ENCODE measurements at places on chromosomes 3 and 15.

DNA sequence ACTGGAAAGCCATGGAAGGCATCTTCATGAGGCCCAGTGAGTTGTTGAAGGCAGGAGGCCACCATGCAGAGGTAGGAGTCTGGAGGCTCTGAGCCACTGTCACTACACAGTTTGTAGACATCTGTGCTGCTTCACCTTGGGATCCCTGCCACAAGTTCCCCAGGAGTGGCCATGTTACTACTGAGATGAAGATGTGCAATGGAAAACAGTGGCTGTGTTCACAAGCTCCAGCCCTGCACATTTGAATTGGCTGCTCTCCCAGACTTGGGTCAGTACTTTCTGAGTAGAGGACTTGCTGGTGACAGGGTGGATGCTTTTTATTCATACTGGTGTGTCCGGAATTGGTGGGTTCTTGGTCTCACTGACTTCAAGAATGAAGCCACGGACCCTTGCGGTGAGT is 86.9 kb upstream of the C15orf39 start:
- no peak for DNase-seq

DNA sequence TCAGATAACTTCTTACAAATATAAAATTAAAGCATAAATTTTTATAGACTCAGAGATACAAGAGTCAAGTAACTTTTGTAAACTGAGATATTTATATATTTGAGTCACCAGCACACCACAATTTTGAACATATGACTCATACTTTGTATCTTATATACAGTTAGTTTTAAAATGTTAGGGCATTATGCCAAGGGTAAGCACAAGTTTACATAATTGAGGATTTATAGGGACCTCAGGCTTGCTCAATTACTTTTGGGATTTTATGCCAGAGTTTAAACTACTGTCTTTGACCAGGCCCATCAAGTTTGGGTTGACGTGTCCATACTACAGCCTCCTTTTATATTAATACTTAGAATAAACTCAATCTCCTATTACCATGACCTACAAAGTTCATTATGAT is 7.4 kb upstream of the FGF7 start:
- DNase-seq, result no peak

GRCh38 chr15:66401130-66402021 is 14.7 kb downstream of the MAP2K1 start:
- DNase-seq, result no peak

DNA sequence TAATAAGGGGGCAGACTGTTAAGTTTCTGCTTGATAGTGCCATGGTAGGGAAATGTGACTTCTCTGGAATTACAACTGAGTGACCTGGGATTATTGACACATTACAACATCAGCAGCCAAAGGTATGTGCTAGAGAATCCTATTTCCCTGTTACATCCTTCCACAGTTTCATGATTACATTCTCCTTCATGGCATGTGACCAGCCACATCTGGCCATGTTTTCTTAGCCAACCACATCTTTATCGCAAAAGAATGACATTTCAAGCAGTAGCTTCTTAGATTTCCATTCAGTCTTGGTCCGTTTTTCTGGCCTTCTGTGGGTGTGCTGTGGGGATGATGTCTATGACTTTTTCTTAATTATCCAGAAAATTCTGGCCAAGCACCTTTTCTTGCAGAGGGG is 45.4 kb upstream of the CTDSPL start:
- DNase-seq, result no peak

DNA sequence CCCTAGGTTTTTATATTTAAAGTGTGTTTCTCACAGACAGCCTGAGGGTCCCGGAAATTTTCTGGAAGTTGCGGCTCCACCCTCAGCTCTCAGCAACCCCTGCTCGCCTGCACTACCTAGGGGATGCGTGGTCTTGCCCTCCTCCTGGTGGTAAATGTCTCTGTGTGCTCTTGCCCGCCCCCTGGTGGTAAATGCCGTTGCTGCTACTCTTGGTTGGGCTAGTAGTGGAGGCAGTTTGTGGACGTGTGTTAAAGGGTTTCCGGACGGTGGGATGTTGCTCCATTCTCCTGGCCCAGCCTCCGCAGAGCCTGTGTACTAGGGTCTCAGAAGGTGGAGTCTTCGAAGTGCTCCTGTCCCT is 27.4 kb downstream of the STOML1 start:
- peak; percentile 95 for DNase-seq

- DNase-seq, result no peak
These were observed 10.3 kb downstream of the ATG7 start for GRCh38 chr3:11282250-11283138.

GRCh38 chr3:32934150-32934742 is 17.2 kb upstream of the CCR4 start:
- DNase-seq, result no peak

DNA sequence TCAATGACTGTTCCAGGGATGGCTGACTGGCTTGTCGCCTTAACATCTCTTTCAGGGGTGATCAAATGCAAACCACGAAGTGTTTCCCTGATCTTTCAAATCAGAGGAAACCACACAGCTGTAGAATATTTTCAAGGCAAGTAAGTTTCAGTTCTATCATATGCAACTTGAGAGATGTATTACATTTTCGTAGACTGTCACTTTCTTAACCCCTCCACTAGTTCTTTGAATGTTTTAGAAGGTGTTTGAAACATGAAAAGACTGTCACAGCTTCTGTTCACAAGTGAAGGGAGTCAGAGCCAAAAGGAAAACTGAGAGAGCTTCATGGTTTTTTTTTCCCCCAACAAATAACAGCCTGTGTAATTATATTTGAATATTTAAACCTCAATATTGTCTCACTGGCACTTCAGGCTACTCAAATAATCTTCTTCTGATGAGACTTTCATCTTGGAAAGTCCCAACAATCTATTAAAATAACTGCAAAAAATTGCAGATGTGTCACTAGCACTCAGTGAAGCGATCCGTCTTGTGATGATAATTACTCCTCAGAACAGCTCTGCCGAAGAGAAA is 25.9 kb upstream of the CAPN7 start:
- DNase-seq, result no peak

DNA sequence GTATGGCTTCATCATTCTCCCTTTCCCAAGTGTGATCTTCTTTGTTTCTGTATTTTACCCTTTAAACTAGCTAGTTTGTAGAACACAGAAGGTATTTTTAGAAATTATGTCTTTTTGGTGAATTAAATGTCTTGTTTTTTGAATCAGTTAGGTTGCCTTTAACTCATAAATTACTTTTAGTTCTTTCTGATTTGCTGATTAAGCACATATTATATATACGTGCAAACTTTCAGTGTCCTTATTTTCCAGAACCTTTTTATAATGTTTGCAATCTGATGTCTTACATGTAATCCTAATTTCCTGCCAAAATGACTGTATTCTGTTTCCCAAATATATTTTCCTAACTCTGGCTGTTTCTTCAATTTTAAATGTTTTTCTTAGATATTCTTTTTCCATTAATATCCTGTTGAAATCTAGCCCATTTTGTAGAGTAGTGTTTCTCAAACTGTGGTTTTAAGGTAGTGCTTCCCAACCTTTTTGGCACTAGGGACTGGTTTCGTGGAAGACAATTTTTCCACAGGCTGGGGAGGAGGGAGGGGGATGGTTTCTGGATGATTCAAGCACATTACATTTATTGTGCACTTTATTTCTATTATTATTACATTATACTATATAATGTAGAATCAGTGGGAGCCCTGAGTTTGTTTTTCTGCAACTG is 51.8 kb downstream of the CHD2 start:
- DNase-seq, result no peak

GRCh38 chr3:71987089-71987735 is 202.3 kb upstream of the PROK2 start:
- DNase-seq, result no peak

DNA sequence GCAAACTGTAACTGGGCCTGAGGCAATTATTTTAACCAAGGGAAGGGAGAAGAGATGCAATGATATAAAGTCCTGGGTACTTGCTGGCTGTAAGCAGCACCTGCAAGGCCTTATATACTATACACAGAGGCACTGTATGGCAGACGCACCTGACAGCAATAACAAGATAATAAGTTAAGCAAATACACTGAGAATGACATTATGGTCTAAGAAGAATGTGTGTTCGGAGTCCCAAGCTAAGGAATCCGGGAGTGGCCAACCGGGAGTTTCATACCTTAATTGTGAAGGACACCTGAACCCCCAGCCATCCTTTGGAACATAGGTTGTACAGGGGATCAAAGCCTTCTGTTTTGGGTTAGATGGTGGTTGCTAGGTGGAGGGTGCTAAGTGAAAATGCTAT is 13.7 kb downstream of the FAM240A start:
- no peak for DNase-seq

DNA sequence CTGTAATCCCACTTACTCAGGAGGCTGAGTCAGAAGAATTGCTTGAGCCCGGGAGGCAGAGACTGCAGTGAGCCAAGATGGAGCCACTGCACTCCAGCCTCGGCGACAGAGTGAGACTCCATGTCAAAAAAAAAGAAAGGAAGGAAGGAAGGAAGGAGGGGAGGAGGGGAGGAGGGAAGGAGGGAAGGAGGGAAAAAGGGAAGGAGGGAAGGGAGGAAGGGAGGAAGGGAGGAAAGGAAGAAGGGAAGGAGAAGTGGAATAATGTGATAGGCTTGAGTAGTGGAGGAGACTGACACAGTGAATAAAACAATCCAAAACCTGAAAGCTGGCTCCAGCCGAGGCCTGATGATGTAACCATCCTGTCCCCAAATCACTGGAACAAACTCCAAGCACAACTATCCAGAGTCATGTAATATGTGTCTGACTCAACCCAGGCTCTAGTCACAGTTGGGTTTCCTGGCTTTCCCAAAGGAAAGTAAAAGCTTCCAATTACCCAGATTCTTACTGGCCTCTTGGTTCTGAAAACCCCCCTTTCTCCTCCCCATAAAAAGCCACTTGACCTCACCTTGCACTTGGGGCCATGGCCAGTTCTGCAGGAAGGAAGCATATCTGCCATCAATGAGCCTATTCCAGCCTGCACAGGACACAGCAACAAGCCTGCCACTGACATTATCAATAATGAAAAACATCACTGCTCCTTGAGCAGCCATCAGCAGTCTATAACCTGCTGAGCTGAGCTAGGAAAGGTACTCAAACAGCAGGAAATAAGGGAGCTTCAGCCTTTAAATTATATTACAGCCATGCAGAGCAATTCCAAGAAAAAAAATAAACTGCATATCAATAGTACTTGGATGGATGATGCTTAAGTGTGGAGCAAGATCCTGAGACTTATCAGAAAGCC is 48.3 kb downstream of the MB21D2 start:
- DNase-seq, result no peak

GRCh38 chr15:63190769-63191649 is 1.6 kb downstream of the RAB8B start:
- no peak for DNase-seq

- DNase-seq, result no peak
These were observed 114.3 kb downstream of the FAM43A start for GRCh38 chr3:194800002-194800401.

DNA sequence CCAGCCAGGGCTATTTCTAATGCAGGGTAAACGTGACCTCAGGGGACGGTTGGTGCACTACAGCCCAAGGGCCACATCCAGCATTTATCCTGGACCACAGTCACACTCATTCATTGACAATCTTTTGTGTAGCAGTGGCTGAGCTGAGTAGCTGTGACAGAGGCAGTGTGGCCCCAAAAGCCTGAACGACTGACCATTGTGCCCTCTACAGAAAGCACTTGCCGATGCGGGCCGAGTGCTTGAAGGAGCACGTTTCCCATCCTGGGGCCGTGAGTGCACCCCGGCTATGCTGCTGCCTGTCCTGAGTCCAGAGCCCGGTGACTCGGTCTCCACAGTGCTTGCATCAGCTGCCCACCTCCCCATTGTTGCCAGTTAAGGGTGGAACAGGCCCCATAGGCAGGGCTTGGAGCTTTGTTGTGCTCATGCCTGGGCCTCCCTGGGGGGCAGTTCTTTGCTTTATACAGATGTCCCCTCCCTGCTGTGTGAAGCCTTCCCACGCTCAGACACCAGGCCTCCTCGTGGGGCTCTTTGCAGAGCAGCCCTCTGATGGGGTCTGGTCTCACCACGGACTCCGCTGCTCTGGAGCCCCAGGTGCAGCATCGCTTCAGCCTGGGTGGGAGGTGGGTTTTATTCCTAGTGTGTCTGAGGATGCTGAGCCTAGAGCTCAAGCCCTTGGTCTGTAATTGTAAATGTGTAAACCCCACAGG is 13.0 kb upstream of the SNRPA1 start:
- no peak for DNase-seq

- DNase-seq, result no peak
These were observed 24.9 kb downstream of the ETFA start for GRCh38 chr15:76286271-76286879.

GRCh38 chr3:115930168-115930567 is 306.9 kb downstream of the GAP43 start:
- no peak for DNase-seq

- DNase-seq, result no peak
These were observed 40.4 kb downstream of the IQCB1 start for GRCh38 chr3:121794264-121794983.

- DNase-seq, result no peak
These were observed 32.8 kb downstream of the GRIP2 start for GRCh38 chr3:14507305-14507741.

- DNase-seq, result no peak
These were observed 104.3 kb downstream of the ABI3BP start for GRCh38 chr3:100888881-100889280.

DNA sequence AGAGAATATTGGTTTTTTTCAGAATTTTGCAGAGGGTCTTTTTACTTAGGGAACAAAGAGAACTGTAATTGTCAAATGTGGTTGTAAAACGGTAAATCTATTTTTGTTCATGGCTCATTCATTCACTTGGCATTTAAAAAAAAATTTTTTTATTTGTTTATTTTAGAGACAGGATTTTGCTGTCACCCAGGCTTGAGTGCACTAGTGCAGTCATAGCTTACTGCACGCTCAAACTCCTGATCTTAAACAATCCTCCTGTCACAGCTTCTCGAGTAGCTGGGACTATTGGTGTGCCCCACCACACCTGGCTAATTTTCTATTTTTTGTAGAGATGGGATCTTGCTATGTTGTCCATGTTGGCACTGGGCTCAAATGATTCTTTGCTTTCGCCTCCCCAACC is 301.8 kb downstream of the LPP start:
- DNase-seq, result no peak

GRCh38 chr3:62732183-62732904 is 142.9 kb downstream of the CADPS start:
- no peak for DNase-seq

DNA sequence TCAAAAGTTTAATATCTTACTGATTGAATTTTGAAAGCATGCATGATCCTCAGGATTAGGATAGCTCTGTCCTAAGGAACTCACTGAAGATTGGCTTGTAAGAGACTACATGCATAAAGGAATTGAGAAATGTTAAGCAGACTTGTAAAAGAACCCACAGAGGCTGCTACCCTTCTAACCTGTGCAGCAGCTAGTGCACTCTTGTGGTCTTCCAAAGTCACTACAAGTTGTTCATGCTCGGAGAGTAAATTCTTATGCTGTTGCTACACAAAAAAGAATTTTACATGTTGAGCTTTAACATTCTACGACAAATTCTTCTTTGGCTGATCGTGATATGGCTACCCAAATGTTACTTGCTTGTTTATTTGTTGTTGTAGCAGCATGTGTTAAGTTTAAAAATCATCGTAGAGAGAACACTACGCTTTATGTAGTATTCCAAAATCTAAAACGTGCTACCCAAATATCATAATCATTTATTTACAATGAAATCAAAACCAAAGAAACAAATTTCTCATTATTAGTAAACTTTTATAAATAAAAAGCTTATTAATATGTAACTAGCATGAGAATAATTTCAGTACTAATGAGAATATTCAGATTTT is 55.0 kb downstream of the GOLIM4 start:
- DNase-seq, result no peak

Data from stimulated activated CD8-positive, alpha-beta memory T cell treated with anti-CD3 and anti-CD28 coated beads, Interleukin-4, amount 100 ng/mL, for 48 hours (primary cell).